ENCODE measurements at places on chromosomes 16 and 17.
A peak's percentile ranks its signal among the peaks of the same experiment; 100 is the strongest.

GRCh38 chr17:21113716-21114115, 13.0 kb upstream of the DHRS7B start:
- no peaks in the 10 kb centered on the region for H3K27me3 ChIP-seq
- DNase-seq, result no peak
- no peak overlapping the region for H3K4me3 ChIP-seq
- H3K27ac ChIP-seq, result no peak overlapping the region
- no peaks in the 10 kb centered on the region for H3K36me3 ChIP-seq
- H3K4me1 ChIP-seq, result no peaks in the 10 kb centered on the region

DNA sequence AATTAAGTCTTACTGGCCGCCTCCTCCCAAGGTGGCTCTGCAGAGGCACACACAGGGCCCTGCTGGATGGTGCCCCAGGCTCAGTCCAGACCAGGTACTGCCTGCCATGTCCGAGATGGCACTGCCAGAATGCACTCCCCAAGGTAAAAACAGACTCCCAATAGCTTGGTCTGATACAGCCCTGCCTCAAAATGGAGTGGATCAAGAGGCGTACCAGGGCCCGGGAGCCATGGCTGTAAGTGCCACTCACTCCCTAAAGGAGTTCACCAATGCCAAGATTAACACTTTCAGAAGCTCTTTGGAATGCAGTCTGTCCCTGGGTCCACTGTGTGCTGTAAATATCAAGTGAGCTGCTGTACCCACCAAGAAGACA, 576 bp upstream of the MYO18A start:
- peak overlapping the region; percentile 33 for H3K4me3 ChIP-seq
- peak overlapping the region; percentile 29 for H3K27ac ChIP-seq
- DNase-seq, result no peak
- peaks cover 15% of the 10 kb centered on the region for H3K4me1 ChIP-seq
- H3K36me3 ChIP-seq, result no peaks in the 10 kb centered on the region

- no peaks in the 10 kb centered on the region for H3K27me3 ChIP-seq
- no peak overlapping the region for H3K4me3 ChIP-seq
- no peak for DNase-seq
- H3K27ac ChIP-seq, result no peak overlapping the region
Measured at GRCh38 chr17:75819678-75820077, 24.5 kb downstream of the UNC13D start.

GRCh38 chr17:8846768-8847211, 20.7 kb downstream of the PIK3R6 start:
- no peak overlapping the region for H3K27ac ChIP-seq
- H3K4me3 ChIP-seq, result no peak overlapping the region
- no peaks in the 10 kb centered on the region for H3K4me1 ChIP-seq
- no peaks in the 10 kb centered on the region for H3K27me3 ChIP-seq

- no peaks in the 10 kb centered on the region for H3K36me3 ChIP-seq
- no peak for DNase-seq
- peak overlapping the region; percentile 56 for H3K27ac ChIP-seq
- H3K4me3 ChIP-seq, result peak overlapping the region; percentile 25
Measured at GRCh38 chr17:48483471-48484131, 47.2 kb downstream of the HOXB1 start.

DNA sequence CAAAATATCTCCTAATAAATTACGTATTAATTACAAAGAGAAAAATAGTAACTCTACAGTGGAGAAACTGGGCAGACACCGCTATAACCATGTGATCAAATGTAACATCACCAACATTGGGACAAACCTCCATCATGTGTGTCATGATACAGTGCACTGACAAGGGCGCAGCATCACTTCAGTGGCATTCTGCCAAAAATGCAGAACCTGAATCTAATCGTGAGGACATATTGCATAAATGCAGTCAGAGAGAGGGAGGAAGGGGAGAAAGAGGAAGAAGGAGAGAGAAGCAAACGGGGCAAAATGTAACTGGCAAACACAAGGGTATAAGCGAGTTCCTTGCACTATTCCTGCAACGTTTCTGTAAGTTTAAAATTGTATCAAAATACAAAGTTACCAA, 74.2 kb upstream of the MARCHF10 start:
- no peak for DNase-seq
- H3K4me3 ChIP-seq, result no peak overlapping the region
- H3K36me3 ChIP-seq, result no peaks in the 10 kb centered on the region
- no peak overlapping the region for H3K27ac ChIP-seq
- no peaks in the 10 kb centered on the region for H3K4me1 ChIP-seq

GRCh38 chr16:66503030-66503429, 46.9 kb downstream of the TK2 start:
- no peak overlapping the region for H3K4me3 ChIP-seq
- no peaks in the 10 kb centered on the region for H3K36me3 ChIP-seq
- H3K27ac ChIP-seq, result no peak overlapping the region
- H3K4me1 ChIP-seq, result peaks cover 5% of the 10 kb centered on the region
- no peak for DNase-seq
- H3K27me3 ChIP-seq, result no peaks in the 10 kb centered on the region

DNA sequence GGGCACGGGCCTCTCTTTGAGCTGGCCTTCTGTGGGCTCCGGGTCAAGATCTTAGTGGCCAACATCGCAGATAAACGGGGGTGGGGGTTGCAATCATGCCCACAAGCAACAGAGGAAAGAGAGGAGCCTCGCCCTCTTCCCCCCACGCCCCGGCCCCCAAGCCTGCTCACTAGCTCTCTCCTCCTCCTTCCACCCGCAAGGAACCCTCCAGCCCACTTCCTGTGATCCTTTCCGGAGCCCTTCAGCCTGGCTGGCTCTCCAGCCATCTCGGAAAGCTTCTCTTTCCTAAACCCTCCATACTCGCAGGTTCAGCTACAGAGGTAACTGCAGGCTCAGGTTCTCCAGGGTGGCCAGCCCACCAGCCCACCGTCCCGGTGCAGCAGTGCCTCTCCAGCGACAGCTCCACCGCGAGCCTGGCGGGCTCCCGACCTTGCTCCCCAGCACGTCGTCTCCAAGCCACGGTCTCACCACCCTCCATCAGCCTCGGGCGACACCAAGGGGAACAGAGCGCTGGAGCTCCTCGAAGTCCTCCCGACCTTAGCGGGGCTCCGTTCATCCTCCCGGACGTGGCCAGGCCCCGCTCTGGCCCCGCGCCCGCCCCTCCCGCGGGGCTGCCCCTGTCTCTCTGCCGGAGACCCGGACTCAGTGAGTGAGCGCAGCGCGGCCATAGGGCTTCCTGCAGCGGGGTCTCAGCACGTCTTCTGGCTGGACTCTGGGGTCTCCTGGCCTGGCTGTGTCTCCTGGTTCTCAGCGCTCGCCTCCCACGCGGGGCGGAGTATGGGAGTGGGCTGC, 12.9 kb upstream of the ODF4 start:
- H3K27ac ChIP-seq, result no peak overlapping the region
- H3K36me3 ChIP-seq, result no peaks in the 10 kb centered on the region
- peak overlapping the region; percentile 59 for H3K4me3 ChIP-seq
- DNase-seq, result no peak
- H3K27me3 ChIP-seq, result no peaks in the 10 kb centered on the region

GRCh38 chr17:82655038-82655479, 6.8 kb upstream of the WDR45B start:
- H3K27me3 ChIP-seq, result no peaks in the 10 kb centered on the region
- no peak for DNase-seq
- no peak overlapping the region for H3K27ac ChIP-seq
- H3K4me1 ChIP-seq, result no peaks in the 10 kb centered on the region
- H3K4me3 ChIP-seq, result no peak overlapping the region

DNA sequence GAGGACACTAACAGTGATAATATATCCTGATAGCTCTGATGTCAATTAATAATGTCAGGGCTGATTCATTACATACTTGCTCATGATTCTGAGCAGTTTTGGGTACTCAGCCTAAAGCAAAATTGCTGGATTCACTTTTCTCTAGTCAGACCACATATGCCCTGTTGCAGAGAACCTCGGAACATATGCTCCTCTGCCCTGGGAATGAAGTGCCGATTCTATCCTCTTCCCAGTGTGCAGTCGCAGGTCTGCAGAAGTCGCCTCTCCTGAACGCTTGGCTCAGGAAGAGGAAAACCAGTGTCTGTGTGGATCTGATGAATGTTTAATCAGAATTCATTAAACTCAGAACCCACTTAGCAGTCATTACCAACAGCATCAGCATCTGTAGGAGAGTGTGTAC, 34.5 kb downstream of the ABCC12 start:
- DNase-seq, result no peak
- no peak overlapping the region for H3K4me3 ChIP-seq
- no peaks in the 10 kb centered on the region for H3K4me1 ChIP-seq
- H3K27ac ChIP-seq, result no peak overlapping the region
- peaks cover 9% of the 10 kb centered on the region for H3K27me3 ChIP-seq
- H3K36me3 ChIP-seq, result no peaks in the 10 kb centered on the region

- H3K4me3 ChIP-seq, result peak overlapping the region; percentile 6
- peaks cover 36% of the 10 kb centered on the region for H3K4me1 ChIP-seq
- H3K27me3 ChIP-seq, result no peaks in the 10 kb centered on the region
- peak overlapping the region; percentile 73 for H3K27ac ChIP-seq
- DNase-seq, result no peak
- H3K36me3 ChIP-seq, result no peaks in the 10 kb centered on the region
Measured at GRCh38 chr17:76510831-76511244, 9.6 kb upstream of the RHBDF2 start.

DNA sequence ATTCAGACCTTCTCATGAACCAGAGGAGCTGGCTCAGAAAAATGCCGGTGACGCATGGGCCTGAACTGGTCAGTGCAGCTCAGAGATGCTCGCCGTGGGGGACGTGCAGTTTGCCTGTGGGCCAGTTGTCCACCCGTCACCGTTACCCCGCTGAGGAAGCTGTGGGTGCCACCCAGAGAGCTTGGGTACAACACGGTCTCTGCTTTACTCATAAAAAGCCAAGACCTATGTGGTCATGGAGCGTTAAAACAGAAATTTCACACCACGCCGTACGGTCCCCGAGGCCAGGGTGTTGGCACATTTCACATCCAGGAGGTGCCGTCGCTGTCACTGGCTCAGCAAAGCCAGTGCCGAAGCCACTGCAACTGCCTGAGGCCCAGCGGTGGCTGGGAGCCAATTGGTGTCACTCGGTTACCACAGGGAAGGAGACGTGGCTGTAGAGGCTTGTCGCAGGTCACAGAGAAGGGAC, 120.9 kb downstream of the METRNL start:
- H3K36me3 ChIP-seq, result no peaks in the 10 kb centered on the region
- DNase-seq, result peak; percentile 97
- peak overlapping the region; percentile 99 for H3K27ac ChIP-seq
- H3K4me3 ChIP-seq, result peak overlapping the region; percentile 87

DNA sequence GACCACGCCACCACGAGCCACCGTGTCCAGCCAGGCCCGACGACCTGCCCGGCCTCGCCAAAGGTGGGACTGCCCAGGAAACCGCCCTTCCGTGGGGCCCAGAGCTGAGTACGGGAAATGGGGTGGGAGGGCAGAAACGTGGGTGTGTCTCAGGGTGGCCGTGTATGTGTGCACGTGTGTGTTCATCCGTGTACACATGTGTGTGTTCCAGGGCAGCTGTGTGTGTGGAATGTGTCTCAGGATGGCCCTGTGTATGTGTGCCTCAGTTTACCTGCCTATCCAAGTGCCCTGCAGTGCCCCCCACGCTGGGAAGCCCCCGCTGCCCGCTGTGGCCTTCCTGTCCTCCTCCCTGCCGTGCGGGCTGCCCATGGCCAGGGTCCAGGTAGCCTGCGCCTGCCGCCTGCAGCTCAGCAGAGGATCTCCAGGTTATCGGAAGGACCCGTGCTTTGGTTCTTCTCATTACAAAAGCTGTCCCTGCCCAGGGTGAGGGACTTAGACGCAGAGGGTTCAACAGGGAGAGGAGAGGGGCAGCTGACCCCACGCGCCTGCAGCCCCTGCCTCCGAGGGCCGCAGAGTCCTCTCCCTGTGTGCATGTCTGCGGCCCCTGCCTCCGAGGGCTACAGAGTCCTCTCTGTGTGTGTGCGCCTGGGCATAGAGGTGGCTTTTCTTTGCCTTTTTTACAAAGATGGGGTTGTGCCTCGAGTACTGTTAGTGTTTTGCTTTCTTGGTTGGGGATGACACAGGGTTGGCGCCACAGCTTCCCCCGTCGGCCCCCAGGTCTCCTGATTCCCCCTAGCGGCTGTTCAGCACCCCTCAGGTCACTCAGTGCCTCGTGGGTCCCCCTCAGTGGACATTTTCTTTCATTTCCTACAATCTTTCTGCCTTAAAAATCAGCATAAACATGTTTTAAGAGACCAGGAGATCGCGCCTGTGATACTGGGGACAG, 23.6 kb downstream of the ZNF469 start:
- peaks cover 6% of the 10 kb centered on the region for H3K4me1 ChIP-seq
- H3K27me3 ChIP-seq, result no peaks in the 10 kb centered on the region
- no peak for DNase-seq
- H3K4me3 ChIP-seq, result no peak overlapping the region
- H3K27ac ChIP-seq, result no peak overlapping the region
